ENCODE measurements at places on chromosomes 1 and 21.
A peak's percentile ranks its signal among the peaks of the same experiment; 100 is the strongest.

DNA sequence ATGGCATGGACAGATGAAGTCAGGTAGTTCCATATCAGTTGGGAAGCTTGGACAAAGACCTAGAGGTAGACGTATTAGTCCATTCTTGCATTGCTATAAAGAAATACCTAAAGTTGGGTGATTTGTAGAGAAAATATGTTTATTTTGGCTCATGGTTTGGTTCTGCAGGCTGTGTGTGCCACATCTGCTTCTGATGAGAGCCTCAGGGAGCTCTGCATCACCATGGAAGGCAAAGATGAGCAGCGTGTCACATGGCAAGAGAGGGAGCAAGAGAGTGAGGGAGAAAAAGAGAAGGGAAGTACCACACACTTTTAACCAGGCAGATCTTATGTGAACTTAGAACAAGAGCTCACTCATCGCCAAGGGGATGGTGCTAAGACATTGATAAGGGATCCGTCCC is 9.0 kb downstream of the TSACC start:
- DNase-seq = no peak

GRCh38 chr21:26850116-26850643 is 5.0 kb upstream of the ADAMTS1 start:
- no peak for DNase-seq

DNA sequence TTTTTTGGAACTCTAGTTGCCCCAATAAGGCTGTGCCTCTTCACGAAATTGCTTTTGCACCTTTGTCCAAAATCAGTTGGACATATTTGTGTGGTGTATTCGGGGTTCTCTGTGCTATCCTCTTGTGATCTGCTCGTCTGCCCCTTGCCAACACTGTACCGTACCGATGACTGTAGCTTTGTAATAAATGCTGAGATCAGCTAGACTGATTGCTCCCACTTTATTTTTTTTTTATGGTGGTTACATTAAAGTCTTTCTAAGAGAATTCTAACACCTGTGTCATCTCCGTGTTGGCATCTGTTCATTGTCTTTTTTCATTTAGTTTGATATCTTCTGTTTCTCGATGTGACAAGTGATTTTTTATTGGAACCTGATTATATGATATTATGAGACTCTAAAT is 94.1 kb downstream of the ADARB1 start:
- no peak for DNase-seq

- no peak for DNase-seq
Measured at GRCh38 chr1:244097523-244098405, 46.7 kb downstream of the ZBTB18 start.

GRCh38 chr1:227330279-227331076 is 12.2 kb upstream of the CDC42BPA start:
- no peak for DNase-seq

DNA sequence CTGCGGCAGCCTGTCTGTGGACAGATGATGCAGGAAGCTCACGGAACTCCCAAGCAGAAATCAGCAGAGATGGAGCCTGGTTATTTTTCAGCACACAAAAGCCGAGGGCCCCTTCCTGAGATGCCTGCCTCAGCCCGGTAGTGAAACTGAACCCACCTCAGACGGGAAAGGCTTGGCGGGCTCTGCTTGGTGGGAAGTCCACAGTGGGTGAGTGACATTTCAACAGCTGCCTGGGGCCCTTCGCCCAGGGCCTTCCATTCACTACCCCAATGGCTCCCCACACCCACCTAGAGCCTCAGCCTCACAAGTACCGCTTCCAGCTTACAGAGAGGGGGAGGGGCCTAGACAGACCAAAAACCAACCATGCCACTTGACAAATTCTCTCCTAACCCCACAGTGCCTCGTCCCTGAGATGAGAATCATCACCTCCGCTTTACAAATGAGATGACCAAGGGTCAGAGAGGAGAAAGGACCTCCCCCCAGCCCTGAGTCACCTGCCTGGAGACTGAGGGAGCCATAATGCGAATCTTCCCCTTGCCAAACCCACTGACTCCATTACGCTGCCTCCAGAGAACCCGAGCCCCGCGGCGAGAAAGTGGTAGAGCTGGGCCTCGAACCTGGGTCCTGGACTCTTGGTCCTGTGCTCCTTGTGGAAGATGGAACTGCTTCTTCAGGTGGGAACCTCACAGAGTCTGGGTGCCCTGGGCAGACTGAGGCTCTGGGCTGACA is 3.4 kb upstream of the ECE1 start:
- peak; percentile 61 for DNase-seq

- DNase-seq = no peak
Measured at GRCh38 chr1:242641461-242641860, 117.0 kb upstream of the PLD5 start.

DNA sequence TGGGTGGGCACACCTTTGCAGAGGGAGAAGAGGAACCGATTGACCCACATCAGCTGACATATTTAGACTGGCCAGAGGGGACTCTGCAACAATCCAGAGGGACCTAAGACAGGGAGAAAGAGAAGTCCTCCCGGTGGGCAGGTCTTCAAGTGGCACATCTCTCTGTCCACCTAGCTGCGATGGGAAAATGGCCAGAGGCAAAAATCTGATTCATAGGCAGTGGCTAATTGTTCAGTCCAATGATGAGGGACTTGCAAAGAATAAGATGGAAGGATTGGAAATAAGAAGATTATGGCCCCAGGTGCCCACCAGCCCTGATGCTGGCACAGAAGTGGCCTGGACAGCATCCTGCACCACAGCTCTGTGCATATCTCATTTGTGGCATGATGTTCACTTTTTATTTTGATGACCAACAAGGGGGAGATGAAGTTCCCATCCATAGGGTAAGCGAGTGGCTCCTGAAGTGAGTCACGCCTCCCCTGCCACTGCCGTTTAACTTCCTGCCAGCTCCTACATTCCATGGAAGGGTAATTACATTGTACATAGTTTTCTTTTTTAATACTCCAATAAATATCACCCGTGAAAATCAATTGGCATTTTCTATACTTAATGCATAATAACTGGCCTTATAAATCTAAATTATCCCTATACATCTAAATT is 659.6 kb downstream of the MATN1 start:
- no peak for DNase-seq

GRCh38 chr1:71804140-71804539 is 478.2 kb downstream of the NEGR1 start:
- no peak for DNase-seq

- DNase-seq = no peak
Measured at GRCh38 chr1:222790115-222790514, 24.7 kb upstream of the DISP1 start.

- no peak for DNase-seq
Measured at GRCh38 chr1:87149241-87150041, 179.2 kb upstream of the LMO4 start.

DNA sequence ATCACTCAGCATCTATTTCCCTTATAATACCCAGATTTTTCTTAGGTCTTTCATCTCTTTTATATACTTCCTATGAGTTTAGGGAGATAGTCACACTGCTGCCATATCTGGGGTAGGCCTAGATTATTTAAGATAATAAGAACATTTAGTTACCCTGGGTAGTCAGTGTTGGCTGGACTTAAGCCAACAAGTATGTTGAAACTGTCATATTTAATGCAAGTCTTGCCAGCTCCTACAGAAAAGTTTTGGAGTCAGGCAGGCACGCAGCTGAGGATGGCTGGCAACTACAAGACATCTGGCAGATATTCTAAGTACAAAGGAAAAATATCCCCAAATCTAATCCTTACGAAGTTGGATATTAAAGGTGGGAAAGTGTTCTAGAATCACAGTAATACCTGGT is 19.2 kb upstream of the DEPDC1 start:
- DNase-seq = no peak

GRCh38 chr1:46556822-46557221 is 5.4 kb upstream of the KNCN start:
- no peak for DNase-seq

DNA sequence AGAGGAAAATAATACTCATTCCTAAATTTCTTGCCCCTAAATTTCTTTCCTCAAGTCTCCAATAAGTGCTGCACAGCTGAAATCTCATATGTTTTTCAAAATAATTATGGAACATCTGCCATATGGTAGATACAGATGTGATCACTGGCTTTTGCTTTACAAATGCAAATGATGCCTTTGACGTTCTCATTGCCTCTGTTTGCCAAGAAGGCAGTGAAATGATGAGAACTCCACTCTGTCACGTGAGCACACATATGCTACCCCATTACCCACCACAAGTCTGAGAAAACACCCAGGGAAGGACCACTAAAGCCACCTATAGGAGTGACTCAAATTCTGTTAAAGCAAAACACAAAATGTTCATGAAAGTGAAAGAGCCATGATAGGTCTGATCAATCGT is 43.9 kb downstream of the DSCAM start:
- no peak for DNase-seq

- DNase-seq = no peak
Measured at GRCh38 chr21:45543371-45543709, 1.1 kb upstream of the SLC19A1 start.

GRCh38 chr1:173243300-173243699 is 36.2 kb upstream of the TNFSF4 start:
- no peak for DNase-seq

- no peak for DNase-seq
Measured at GRCh38 chr1:99969260-99969728, 502 bp upstream of the SLC35A3 start.

DNA sequence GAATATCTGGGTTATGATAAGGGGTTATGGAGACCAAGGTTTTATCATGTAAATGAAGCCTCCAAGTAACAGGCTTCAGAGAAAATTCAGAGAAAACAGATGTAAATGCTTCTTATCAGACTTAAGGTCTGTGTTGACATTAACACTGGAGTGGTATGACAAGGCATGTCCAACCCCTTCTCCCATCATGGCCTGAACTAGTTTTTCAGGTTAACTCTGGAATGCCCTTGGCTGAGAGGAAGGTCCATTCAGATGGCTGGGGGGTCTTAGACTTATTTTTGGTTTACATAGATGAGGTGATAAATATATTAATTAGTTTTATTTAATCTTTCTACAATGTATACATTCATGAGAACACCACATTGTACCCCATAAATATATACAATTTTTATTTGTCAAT is 399.6 kb downstream of the TBX15 start:
- no peak for DNase-seq

- no peak for DNase-seq
Measured at GRCh38 chr1:92872719-92873118, 40.9 kb downstream of the RPL5 start.

- DNase-seq = no peak
Measured at GRCh38 chr1:200890818-200891773, 3.6 kb upstream of the INAVA start.

GRCh38 chr1:152398812-152399698 is 15.0 kb downstream of the CRNN start:
- DNase-seq = no peak

- no peak for DNase-seq
Measured at GRCh38 chr21:45460011-45460565, 55.1 kb downstream of the COL18A1 start.

- no peak for DNase-seq
Measured at GRCh38 chr1:151705753-151706463, 10.7 kb downstream of the CELF3 start.

- no peak for DNase-seq
Measured at GRCh38 chr1:6338695-6339094, 54.9 kb downstream of the ACOT7 start.

DNA sequence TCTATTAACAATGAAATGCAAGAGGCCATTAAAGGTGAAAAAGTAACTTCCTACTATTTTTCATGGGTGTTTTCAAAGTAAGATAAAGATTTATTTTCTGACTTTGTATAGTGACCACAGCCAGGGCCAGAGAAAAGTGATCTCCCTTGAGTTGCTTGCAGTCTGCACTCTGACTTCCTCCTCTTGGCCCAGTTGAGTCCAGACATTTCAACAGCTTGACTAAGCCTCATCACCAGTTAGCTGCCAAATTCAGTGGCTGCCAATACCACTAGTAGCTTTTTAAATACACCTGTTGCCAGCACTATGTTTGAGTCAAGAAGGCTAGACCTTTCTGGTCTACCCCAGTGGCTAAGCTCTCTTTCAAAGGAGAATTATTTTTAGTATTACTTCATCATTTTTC is 3.7 kb upstream of the NEK7 start:
- DNase-seq = no peak

DNA sequence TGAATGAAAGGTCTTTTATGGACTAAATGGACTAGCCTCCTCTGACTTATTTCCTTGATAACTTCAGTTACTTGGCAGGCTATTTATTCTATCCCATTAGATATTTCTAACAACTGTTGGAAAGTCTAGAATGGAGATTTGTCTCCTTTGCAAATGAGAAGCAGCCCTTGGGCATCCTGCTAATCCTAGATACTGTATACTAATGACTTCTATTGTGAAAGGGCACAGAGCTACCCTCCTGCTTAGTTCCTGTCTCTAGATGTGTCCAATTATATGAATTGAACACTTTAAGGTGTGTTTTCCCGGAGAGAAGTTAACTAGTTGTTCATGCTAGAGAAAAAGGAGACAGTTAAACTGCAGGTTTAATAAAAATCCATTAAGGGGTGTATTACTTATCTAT is 10.2 kb upstream of the NCMAP start:
- no peak for DNase-seq

- no peak for DNase-seq
Measured at GRCh38 chr1:184635980-184636431, 118.7 kb downstream of the EDEM3 start.

DNA sequence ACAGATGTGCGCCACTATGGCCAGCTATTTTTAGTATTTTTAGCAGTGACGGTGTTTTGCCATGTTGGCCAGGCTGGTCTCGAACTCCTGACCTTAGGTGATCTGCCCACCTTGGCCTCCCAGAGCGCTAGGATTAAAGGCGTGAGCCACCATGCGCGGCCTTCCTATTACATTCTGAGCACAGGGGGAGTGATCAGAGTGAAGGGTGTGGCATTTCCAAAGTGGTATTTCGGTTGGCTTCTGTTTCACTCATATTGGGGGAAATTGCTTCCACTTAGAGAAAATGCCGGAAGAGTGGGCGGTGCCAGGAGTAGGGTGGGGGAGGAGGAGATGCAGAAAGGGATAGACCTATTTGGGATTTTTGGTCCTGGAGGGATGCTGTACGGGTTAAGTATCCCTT is 4.3 kb downstream of the PIK3CD start:
- no peak for DNase-seq

- no peak for DNase-seq
Measured at GRCh38 chr1:15542388-15543250, 16.0 kb downstream of the DNAJC16 start.

- DNase-seq = peak; percentile 15
Measured at GRCh38 chr1:91282695-91283420, 121.8 kb downstream of the HFM1 start.

- no peak for DNase-seq
Measured at GRCh38 chr1:147785794-147786506, 25.5 kb upstream of the GJA5 start.
